ENCODE measurements at places on chromosomes 5 and 9.

DNA sequence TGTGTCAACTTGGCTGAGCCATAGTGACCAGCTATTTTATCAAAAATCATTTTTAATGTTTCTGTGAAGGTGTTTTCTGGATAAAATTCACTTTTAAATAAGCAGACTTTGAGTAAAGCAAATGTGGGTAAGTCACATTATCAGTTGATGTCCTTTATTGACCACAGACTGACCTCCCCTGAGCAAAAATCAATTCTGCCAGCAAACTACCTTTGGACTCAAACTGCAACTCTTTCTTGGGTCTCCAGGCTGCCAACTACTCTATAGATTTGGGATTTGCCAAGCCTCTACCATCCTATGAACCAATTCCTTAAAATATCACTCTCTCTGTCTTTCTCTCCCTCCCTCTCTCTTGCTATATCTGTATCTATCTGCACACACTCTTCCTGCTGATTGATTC, 1571.7 kb upstream of the NUDT12 start:
- no peak for DNase-seq

GRCh38 chr5:177496727-177497291, 595 bp downstream of the PDLIM7 start:
- DNase-seq: peak; percentile 97

GRCh38 chr5:179801304-179802206, 5.1 kb downstream of the MGAT4B start:
- peak; percentile 51 for DNase-seq

DNA sequence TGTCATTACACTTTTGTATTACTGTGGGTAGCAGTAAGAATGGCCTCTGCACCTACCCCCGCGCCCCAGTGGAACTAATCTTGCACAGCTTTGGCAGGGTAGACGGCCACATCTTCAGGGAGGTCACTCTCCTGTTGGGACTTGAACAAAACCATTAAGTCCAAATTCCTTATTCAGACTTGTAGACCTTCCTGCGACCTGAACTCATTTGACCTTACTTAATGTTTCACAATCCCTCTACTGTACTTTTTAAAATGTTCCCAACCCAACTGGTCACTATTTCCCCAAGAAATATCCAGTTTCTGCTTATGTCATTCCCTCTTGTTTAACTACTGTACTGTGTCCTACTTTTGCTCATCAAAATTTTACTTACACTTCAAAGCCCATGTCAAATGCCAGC, 5.3 kb upstream of the FAM120AOS start:
- no peak for DNase-seq

DNA sequence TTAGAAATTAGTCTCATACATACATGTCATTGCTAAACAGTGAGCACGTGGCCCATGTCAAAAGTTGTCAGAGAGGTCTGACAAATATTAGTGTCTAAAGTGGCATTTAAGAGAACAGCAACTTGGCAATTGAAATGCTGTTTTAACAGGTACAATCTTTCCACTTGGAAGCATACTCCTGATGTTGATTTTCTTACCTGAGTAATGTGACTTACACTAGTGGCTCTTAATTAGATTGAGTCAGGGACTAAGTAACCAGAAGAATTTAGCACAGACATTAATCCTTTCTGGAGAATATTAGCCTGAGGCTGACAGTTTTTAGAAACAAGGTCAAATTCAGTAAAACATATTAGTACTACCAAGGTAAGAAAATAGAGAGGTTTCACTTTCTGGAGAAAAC, 357.0 kb upstream of the ZNF608 start:
- DNase-seq: no peak

- no peak for DNase-seq
These were observed 56.1 kb downstream of the NIPBL start for GRCh38 chr5:36932699-36933098.

- DNase-seq: no peak
These were observed 10.1 kb upstream of the RNF183 start for GRCh38 chr9:113313261-113313660.

GRCh38 chr5:93428868-93429267, 152.2 kb downstream of the NR2F1-AS1 start:
- peak; percentile 25 for DNase-seq

DNA sequence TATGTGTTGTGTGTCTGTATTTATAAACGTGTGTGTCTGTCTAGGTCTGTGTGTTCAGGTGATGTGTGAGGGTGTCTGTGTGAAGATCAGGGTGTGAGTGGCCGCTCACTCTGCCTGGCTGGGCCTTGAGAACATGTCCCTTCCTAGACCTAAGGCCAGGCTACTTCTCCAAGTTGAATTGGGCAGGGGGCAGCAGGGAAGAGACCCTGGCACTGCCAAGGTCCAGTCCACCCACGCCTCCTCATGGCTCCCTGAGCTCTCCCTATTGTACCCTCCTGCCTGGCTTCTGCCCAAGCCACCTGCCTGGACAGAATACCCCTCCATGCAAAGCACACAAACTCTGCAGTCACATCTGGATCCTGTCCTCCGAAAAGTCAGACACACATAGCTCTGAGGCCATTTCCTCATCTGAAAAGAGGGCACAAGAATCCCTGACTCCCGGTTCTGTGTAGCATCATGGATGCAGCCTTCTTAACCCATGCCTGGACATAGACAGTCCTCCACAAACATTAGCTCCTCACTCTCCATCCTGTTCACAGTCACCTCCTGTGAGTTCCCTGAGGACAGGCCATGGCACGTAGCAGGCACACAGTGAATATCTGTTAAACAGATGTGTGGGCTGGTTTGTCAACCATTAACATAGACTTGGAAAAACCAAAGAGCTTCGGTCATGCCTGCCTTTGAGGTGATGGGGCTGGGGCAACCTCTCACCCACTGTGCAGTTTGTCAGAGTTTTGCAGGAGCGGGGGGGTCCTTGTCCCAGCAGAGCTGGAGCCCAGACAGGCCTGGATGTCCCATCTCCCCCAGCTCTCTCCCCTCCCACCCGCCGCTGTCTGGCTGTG, 167.8 kb upstream of the MVB12B start:
- no peak for DNase-seq

- DNase-seq: no peak
These were observed 2.9 kb downstream of the STK10 start for GRCh38 chr5:172185096-172185461.

GRCh38 chr5:155017610-155018009, 4.1 kb downstream of the KIF4B start:
- no peak for DNase-seq

- DNase-seq: no peak
These were observed 16.7 kb upstream of the GPBP1 start for GRCh38 chr5:57157131-57157530.

DNA sequence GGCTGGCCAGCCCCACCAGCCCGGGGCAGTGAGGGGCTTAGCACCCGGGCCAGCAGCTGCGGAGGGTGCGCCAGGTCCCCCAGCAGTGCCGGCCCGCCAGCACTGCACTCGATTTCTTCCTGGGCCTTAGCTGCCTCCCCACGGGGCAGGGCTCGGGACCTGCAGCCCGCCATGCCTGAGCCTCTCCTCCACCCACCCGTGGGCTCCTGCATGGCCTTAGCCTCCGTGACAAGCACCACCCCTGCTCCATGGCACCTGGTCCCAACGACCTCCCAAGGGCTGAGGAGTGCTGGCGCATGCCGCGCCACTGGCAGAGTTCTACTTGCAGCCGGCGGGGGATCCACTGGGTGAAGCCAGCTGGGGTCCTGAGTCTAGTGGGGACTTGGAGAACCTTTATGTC, 452.6 kb downstream of the AGTPBP1 start:
- DNase-seq: no peak

DNA sequence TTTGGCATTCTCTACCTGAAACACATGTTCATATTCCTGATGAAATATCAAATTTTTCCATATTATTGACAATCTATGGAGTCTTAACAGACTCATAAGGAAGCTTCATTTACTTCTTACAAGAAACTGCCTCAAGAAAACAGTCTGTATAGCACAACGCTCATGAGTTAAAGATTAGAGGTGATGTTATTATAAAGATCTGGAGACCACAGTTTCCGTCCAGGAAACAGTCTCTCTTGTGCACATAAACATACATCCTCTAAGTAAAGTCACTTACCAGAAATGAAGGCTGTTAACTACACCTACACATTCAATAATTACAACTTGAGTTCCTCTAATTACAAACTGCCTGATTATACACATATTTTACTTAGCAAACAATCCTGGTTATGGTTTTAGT, 86.9 kb downstream of the RAPGEF6 start:
- DNase-seq: no peak

DNA sequence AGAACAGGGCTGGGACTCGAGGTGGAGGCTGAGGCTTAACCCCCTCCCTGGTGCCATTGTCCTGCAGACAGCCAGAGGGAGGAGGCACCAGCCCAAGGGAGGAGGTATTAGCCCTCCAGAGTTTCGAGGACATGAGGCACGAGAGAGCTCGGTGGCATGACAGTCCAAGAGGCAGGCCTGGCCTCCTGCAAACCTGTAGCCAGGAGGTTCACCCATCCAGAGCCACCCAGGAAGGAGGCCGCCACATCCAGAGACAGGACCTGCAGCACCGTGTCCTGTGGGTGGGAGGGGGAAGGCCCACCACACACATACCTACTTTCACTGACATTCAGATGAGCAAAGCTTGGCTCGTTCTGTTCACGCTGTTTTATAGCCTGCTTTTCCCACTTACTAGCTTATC, 75.2 kb upstream of the ADAMTS2 start:
- DNase-seq: no peak

- no peak for DNase-seq
These were observed 757 bp downstream of the ANKRD34B start for GRCh38 chr5:80569086-80569960.

DNA sequence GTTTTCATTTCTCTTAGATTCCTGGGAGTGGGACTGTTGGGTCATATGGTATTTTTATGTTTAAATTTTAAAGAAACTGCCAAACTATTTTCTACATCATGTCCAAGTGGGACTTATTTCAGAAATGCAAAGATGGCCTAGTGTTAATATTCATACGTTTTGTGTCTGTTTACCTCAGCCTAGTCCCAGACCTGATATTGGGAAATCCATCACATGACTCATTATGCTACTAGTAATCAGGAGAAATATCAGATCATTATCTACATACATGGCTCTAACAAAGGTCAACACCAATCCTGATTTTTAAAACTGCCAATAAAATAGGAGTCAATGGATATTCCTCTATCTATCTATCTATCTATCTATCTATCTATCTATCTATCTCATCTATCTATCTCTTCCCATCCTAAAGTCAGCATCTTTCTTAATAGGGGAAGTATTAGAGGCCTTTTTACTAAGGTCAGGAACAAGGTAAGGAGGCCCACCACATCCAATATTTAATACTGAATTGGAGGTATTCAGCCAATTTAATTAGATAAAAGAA, 4.7 kb downstream of the RASGEF1C start:
- no peak for DNase-seq

DNA sequence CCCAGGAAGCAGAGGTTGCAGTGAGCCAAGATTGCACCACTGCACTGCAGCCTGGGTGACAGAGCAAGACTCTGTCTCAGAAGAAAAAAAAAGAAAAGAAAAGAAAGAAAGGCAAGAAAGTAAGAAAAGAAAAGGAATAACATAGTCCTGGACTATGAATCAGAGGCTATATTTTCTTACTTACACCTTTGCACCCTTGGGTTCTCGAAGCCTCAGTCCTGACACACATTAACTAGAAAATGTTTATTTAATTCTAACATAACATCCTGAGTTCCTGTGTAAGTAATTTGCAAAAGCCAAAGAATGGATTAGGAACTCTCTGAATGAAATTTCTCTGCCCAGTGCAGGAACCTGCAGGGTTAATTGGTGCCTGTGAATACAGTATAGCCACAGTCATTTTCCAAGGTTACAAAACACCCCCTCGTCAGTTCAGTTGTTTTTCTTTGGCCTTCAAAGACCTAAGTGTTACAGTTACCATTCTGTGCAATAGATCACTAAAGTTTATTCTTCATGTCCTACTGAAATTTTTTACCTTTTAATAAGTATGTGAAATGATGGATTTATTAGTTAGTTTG, 147.6 kb downstream of the SV2C start:
- no peak for DNase-seq

- DNase-seq: no peak
These were observed 65.5 kb upstream of the OSMR start for GRCh38 chr5:38780316-38780715.

DNA sequence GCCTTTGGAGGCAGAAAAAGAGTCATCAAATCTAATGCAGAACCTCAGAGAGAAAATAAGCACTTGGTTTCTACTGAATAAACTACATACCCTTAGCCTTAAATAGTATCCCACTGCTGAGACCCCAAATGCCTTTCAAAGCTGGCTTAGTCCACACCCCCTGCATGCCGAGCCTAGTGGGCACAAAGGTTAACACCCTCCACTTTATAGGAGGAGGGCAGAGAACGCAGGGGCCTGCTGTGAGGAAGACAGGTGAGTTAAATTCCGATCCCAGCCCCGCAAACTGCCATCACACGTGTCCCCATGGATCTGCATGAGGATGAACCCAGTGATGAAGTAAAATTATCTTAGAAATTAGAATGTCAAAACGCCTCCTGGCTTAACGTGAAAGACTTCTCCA, 19.5 kb upstream of the HSD17B3 start:
- no peak for DNase-seq

GRCh38 chr9:30771163-30771708, 1613.2 kb upstream of the ACO1 start:
- DNase-seq: no peak

DNA sequence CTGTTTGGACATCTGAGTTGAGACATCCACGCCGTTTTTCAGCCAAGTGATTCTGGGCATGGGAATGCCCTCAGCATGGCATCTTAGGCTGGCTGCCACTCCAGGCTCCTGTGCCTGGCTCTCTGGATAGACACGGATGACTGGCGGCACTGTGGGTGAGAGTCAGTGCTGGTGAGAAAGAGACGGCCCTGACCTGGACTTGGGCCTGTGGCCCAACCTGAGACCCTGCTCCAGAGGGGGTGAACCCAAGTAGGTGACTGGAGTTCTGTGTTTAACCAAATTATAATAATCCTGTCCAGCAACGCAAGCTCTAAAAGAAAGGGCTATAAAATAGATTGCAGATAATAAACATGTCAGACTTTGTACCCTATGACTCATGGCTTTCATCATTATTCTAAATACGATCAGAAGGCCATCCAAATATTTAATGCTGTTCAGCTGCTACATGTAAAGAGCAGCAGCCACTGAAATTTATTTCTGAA, 173.9 kb downstream of the HSPA4 start:
- DNase-seq: peak; percentile 31

DNA sequence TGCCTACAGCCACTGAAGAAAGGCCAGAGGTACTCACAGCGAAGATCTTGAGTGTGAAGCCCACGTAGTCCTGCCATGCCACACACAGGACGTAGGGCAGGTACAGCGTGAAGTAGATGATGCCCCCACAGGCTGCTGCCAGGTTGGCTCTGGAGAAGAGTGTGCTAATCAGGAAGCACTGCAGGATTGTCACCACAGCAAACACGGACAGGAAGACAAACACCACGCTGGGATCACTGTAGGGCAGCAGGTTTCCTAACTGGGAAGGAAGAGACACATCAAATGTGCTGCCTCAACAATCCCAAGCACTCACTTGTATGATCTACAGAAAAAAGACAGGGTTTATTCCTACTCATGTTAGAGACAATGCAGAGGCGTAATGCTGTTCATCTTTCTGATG, 63.0 kb downstream of the NIPSNAP3B start:
- DNase-seq: no peak

DNA sequence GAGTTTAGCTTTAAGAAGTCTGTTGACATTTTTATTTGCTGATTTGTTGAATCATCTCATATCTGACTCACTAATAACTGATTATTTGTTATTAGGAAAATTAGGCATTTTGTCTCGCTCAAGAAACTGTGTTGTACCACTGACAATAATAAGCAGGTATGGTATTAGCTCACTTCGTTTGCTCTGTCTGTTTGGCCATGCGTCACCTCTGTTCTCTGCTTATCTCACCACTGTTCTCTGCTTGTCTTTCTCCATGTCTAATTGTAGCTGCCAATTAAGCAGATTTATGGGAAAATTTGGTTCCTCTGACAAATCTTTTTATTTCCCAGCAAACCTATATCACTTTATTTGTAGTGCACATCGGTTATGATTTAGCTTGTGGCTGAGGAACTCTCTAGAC, 138.9 kb downstream of the WDR41 start:
- no peak for DNase-seq
